ENCODE measurements at places on chromosomes 7 and 10.
A peak's percentile ranks its signal among the peaks of the same experiment; 100 is the strongest.

DNA sequence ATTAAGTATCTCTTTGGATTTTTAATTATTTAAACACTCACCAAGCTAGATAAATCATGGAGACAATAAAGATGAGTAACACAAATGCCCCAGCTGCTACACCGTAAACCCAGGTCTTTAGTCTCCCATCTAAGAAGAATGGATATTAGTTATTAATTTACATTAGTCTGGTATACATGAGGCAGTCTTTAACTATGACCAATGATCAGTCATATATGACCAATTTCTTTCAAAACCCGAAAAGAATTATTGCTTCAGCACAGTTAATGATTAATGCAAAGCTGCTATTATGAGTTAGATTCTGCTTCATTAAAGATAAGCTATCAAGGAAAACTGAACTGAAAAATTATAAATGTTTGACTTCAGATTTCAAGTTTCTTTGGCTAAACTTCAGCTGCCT, 402.9 kb downstream of the PHF14 start:
- no peak overlapping the region for H3K4me3 ChIP-seq
- H3K27me3 ChIP-seq: no peaks in the 10 kb centered on the region
- no peaks in the 10 kb centered on the region for H3K4me1 ChIP-seq
- no peak overlapping the region for H3K27ac ChIP-seq

DNA sequence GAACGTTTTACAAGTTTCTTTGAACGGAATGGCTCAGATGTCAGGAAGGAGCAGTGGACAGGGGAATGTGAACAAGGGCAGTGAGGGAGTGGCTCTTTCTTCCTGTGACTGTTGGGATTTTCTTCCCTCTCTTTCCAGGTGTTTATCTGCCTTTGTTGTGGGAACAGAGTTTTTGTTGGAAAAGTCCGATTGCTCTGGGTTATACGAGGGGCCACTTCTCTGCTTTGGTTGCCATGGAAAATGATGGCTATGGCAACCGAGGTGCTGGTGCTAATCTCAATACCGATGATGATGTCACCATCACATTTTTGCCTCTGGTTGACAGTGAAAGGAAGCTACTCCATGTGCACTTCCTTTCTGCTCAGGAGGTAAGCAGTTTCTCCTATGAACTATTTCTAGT, 41.4 kb downstream of the ZRANB1 start:
- H3K36me3 ChIP-seq: peaks cover 31% of the 10 kb centered on the region
- H3K27me3 ChIP-seq: no peaks in the 10 kb centered on the region
- no peak for DNase-seq
- no peak overlapping the region for H3K4me3 ChIP-seq
- no peaks in the 10 kb centered on the region for H3K4me1 ChIP-seq
- H3K27ac ChIP-seq: no peak overlapping the region

DNA sequence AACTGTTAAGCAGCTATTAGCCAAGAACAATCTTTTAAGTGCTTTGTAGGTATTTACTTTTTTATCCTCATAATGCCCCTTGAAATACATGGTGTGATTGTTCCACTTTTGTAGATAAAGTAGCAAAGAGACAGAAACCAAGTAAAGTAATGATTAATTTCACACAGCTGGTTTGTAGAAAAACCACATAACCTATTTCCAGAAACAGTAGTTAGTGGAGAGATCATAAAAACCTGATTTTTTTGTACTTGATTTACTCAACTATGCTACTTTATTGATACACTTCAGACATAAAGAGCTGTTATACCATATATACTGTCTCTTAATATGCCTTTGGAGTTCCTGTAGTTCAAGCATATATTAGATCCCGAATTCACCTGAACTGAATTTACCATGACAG, 118.4 kb downstream of the SEMA3A start:
- no peaks in the 10 kb centered on the region for H3K27me3 ChIP-seq
- H3K4me1 ChIP-seq: no peaks in the 10 kb centered on the region
- H3K27ac ChIP-seq: no peak overlapping the region
- no peak for DNase-seq
- H3K36me3 ChIP-seq: no peaks in the 10 kb centered on the region
- H3K4me3 ChIP-seq: no peak overlapping the region

GRCh38 chr7:40760293-40760964, 625.6 kb downstream of the SUGCT start:
- DNase-seq: no peak
- no peak overlapping the region for H3K27ac ChIP-seq
- peaks cover 2% of the 10 kb centered on the region for H3K4me1 ChIP-seq
- no peak overlapping the region for H3K4me3 ChIP-seq

- H3K27ac ChIP-seq: no peak overlapping the region
- H3K4me1 ChIP-seq: 0 out of 2 replicates have a peak, but pooled peaks cover 2% of the 10 kb centered on the region
- no peak for DNase-seq
- H3K36me3 ChIP-seq: no peaks in the 10 kb centered on the region
Measured at GRCh38 chr10:78579995-78580394, 488.8 kb upstream of the ZMIZ1 start.

DNA sequence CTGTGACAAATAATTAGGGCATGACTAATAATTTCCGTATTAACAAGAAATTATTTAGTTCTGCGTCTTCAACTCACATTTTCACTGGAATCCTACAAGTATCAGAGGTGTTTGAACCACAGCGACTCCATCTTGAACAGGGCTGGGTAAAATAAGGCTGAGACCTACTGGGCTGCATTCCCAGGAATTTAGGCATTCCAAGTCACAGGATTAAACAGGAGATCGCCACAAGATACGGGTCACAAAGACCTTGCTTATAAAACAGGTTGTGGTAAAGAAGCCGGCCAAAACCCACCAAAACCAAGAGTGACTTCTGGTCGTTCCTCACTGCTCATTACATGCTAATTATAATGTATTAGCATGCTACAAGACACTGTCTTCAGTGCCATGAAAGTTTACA, 14.9 kb upstream of the LANCL2 start:
- DNase-seq: no peak
- H3K4me1 ChIP-seq: peaks cover 3% of the 10 kb centered on the region
- no peaks in the 10 kb centered on the region for H3K36me3 ChIP-seq

GRCh38 chr10:84264611-84265141, 19.8 kb downstream of the RGR start:
- no peaks in the 10 kb centered on the region for H3K4me1 ChIP-seq
- H3K4me3 ChIP-seq: no peak overlapping the region
- no peaks in the 10 kb centered on the region for H3K27me3 ChIP-seq
- peak; percentile 31 for DNase-seq
- no peaks in the 10 kb centered on the region for H3K36me3 ChIP-seq

DNA sequence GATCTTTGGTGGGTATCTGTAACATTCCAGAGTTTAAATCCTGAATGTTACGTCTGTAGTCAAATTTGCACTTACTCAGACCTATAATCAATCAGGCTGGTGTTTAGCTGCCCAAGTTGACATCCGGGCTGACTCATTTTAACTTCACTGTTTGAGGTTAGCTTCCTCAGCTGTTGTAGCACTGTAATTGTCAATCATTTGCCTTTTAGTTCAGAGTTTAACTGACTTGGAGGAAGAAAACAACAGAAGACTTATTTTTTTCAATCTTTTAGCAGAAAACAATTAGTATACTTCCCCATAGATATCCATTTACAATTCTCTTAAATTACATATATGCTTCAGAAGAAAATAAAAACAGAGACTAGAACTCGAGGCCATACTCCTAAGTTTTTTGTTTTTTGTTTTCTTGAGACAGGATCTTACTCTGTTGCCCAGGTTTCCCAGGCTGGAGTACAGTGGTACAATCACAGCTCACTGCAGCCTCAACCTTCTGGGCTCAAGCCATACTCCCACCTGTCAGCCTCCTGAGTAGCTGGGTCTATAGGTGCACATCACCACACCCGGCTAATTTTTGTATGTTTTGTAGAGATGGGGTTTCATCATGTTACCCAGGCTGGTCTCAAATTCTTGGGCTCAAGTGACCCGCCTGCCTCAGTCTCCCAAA, 38.5 kb upstream of the LRRC17 start:
- H3K4me1 ChIP-seq: no peaks in the 10 kb centered on the region
- DNase-seq: no peak

DNA sequence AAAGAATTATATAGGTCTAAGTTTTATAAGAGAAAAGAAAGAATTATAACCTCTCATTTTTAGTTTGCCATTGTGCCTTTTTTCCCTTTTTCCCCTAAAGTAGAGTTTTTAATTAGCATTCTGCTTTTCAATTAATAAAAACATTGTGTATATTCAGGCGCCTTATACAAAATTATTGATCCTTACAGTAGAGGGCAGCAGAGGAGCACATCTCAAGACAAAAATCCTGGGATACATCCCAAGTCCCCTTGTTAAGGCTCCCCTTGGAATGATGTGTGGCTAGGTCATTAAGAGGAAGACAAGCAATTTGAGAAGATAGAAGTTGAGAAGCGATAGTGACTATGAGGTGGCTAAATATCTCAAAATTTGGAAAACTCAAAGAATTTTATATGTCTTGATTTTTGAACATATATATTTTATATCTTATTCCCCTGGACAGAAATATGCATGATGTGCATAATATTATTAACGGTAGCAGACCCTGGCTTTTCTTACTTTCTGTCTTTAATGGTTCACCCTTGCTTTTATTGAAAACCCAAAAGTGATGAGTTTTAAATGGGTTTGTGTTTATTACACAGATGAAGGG, 19.1 kb upstream of the TPK1 start:
- H3K36me3 ChIP-seq: no peaks in the 10 kb centered on the region
- DNase-seq: no peak
- H3K4me3 ChIP-seq: no peak overlapping the region
- no peaks in the 10 kb centered on the region for H3K27me3 ChIP-seq
- H3K4me1 ChIP-seq: no peaks in the 10 kb centered on the region
- no peak overlapping the region for H3K27ac ChIP-seq

- H3K36me3 ChIP-seq: no peaks in the 10 kb centered on the region
- no peak overlapping the region for H3K4me3 ChIP-seq
- H3K27ac ChIP-seq: no peak overlapping the region
- no peaks in the 10 kb centered on the region for H3K4me1 ChIP-seq
- DNase-seq: no peak
- H3K27me3 ChIP-seq: peaks cover 4% of the 10 kb centered on the region
Measured at GRCh38 chr10:132484922-132485321, 52.7 kb upstream of the INPP5A start.

DNA sequence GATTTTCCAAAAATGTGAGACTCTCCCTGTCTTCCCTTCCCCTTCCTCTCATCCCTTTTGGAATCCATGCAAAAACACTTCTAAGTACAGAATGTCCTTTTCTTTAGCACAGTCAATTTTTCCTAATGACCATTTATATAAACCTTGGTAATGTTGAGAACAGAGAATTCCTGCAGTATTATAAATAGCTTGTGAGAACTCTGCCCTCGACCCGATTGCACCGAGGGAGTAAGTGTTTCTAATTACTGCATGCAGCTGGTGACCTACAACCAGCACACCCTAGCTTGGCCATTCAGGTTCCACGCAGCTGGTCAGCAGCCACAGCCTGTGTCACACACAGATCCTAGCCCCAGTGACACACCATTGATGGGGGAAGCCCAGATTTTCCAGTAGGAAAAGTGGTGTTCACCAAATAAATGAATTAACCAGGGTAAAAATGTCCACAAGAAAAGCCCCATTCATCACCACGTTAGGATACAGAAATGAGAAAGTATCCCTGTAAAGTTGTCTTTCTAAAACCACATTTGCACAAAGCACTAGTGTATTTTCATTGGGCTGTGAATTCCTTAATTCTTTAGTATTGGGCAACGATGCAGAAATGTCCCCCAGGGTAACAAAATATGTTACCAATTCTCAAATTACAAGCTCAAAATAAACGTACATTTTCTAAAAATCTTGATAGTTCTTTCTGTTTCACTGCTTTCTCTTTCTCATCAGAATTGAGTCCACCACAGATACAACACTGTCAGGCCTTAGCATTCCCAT, 499.0 kb upstream of the KLF6 start:
- H3K27ac ChIP-seq: no peak overlapping the region
- H3K4me3 ChIP-seq: no peak overlapping the region
- no peaks in the 10 kb centered on the region for H3K4me1 ChIP-seq
- no peaks in the 10 kb centered on the region for H3K36me3 ChIP-seq

- H3K27ac ChIP-seq: no peak overlapping the region
- no peaks in the 10 kb centered on the region for H3K36me3 ChIP-seq
- no peaks in the 10 kb centered on the region for H3K27me3 ChIP-seq
Measured at GRCh38 chr10:116417821-116418220, 9.8 kb upstream of the PNLIPRP3 start.

- DNase-seq: peak; percentile 87
- H3K4me3 ChIP-seq: no peak overlapping the region
- H3K4me1 ChIP-seq: no peaks in the 10 kb centered on the region
- H3K36me3 ChIP-seq: no peaks in the 10 kb centered on the region
- no peak overlapping the region for H3K27ac ChIP-seq
- H3K27me3 ChIP-seq: no peaks in the 10 kb centered on the region
Measured at GRCh38 chr10:47311932-47312662, 10.2 kb upstream of the GDF2 start.

GRCh38 chr7:137110091-137110509, 233.4 kb downstream of the PTN start:
- no peak for DNase-seq
- H3K4me3 ChIP-seq: no peak overlapping the region
- H3K27ac ChIP-seq: no peak overlapping the region

DNA sequence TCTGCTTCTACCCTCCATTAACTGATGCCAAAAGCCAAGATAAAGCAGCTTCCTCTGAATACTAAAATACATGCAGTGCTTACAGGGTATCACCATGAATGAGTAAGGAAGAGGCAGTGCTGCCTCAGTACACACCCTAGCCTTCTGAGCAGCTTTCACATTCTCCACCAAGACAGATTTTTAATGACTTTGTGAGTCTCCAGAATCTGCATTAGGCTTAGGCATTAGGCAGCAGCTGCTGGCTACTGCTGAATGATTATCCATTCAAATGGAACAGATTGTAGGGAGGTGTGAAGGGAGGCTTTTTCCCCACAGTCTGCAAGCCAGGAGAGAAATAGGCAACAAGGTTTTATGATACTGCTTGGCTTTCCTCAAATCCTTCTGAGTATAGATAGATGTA, 1226.7 kb upstream of the LRRN3 start:
- H3K4me1 ChIP-seq: no peaks in the 10 kb centered on the region
- no peak overlapping the region for H3K4me3 ChIP-seq
- no peak for DNase-seq
- H3K27me3 ChIP-seq: no peaks in the 10 kb centered on the region
- H3K36me3 ChIP-seq: no peaks in the 10 kb centered on the region
- H3K27ac ChIP-seq: no peak overlapping the region

DNA sequence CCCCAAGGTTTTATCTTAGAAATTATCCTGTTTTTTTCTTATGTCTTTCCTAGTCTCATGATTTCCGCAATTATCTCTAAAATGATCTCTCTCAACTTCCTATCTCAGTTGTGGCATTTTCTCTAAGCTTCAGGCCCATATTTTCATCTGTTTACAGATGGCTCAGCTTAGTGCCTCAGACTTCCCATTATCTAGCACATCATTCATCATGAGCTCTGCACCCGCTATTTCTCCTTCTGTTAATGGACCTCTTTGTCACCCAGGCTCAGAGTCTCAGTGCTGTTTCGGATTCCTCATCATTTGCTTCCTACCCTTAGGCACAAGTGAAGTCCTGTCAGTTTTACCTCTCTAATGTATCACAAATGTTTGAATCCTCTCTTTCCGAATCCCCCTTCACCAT, 84.1 kb downstream of the BMPR1A start:
- H3K4me3 ChIP-seq: no peak overlapping the region
- H3K27ac ChIP-seq: no peak overlapping the region
- peaks cover 22% of the 10 kb centered on the region for H3K4me1 ChIP-seq
- H3K27me3 ChIP-seq: no peaks in the 10 kb centered on the region
- no peak for DNase-seq

- no peak overlapping the region for H3K4me3 ChIP-seq
- H3K27ac ChIP-seq: no peak overlapping the region
- no peak for DNase-seq
- H3K4me1 ChIP-seq: no peaks in the 10 kb centered on the region
Measured at GRCh38 chr7:105164751-105165150, 150.7 kb downstream of the KMT2E start.

GRCh38 chr10:118968060-118968459, 61.5 kb upstream of the NANOS1 start:
- no peak overlapping the region for H3K27ac ChIP-seq
- no peaks in the 10 kb centered on the region for H3K27me3 ChIP-seq
- no peaks in the 10 kb centered on the region for H3K4me1 ChIP-seq
- no peak for DNase-seq
- H3K4me3 ChIP-seq: no peak overlapping the region

Data from H1 (cell line).